ENCODE measurements at places on chromosomes 11 and 22.

DNA sequence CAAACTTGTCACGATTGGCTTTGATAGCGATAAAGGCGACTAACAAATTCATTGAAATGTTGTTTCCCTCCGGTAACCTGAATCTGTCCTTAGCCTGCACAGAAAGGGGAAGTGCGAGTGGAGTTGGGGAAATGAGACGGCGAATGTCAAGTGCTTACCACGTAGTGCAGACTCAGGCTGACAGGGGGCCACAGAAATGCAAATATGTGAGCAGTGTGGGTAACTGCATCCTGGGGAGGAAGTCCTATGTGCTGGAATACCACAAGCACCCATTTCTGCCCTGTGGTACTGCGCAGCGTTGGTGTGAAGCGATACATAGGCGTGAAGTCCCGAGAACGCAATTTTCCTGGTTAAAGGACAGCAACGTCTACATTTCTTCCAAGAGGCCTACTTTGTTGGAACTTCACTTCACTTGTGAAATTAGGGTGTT, 869 bp upstream of the EIF4ENIF1 start:
- peak; percentile 55 for DNase-seq

- no peak for DNase-seq
Measured at GRCh38 chr11:50174189-50174588, 141.5 kb downstream of the OR4C45 start.

DNA sequence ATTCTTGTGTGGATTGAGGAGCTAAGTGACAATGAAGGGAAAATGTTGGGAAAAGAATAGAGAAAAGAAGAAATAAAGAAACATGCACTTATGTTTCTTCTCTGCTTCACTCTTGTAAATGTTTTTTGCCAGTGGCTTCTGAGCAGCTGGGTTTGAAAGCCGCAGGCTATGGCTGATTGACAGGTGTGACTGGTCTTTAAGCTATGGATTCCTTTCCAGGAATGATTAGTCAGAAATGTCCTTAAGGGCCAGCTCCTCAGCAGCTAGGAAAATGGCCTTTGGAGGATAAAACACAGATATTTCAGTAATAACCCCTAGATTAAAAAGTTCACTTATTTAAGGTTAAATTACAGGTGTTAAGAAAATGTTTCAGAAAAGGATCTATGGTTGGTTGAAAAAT, 6.5 kb upstream of the USP28 start:
- no peak for DNase-seq

- no peak for DNase-seq
Measured at GRCh38 chr22:31130873-31131272, 8.1 kb downstream of the INPP5J start.

GRCh38 chr22:39176714-39177455, 24.4 kb upstream of the CBX7 start:
- DNase-seq: no peak

GRCh38 chr11:75855206-75855605, 40.2 kb downstream of the UVRAG start:
- no peak for DNase-seq
